ENCODE measurements at places on chromosomes 2 and 18.

- DNase-seq, result no peak
These were observed 24.4 kb downstream of the ADRA2B start for GRCh38 chr2:96091711-96092572.

GRCh38 chr2:217714287-217714751, 288.5 kb downstream of the TNS1 start:
- DNase-seq, result no peak

DNA sequence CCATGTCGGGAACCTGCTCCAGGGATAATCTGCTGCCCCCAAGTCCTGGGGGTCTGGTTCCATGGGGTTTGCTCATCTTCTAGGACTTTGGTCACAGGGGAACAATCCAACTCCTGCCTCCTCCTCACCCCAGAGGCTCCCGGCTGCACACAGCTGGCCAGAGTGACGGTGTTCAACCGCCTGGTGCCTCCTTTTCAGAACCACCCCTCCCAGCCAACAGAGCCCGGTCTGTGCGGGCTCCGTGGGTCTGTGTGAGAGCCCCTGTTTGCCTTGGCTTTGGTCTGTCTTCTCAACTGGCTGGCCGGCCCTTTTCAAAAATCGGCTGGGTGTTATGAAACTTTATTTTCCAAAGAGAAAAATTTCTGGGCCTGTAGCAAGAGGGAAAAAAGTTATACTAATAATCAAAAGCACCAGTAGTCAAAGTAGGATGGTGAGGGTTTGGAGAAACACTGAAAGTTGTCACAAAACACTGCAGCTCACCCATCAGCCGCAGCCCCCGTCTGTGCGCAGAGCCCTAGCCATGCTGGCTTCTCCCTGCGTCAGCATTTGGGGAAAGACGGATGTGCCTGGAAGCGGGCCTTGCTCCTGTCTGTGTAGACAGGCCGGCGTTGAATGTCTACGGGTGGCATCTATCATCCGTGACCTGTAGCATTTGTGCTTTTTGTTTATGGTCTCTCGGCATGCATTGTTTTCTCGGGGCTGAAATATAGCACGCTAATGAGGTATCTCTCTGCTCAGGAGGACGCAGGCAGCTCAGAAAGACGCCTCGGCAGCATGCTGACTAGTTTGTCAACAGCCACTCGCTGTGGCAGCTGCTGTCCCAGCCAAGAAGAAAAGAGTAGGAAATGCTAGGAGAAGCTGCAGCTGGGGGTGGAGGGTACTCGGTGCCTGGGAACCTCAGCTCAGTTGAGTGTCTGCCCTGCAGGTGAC, 138.6 kb downstream of the GLI2 start:
- DNase-seq, result no peak

DNA sequence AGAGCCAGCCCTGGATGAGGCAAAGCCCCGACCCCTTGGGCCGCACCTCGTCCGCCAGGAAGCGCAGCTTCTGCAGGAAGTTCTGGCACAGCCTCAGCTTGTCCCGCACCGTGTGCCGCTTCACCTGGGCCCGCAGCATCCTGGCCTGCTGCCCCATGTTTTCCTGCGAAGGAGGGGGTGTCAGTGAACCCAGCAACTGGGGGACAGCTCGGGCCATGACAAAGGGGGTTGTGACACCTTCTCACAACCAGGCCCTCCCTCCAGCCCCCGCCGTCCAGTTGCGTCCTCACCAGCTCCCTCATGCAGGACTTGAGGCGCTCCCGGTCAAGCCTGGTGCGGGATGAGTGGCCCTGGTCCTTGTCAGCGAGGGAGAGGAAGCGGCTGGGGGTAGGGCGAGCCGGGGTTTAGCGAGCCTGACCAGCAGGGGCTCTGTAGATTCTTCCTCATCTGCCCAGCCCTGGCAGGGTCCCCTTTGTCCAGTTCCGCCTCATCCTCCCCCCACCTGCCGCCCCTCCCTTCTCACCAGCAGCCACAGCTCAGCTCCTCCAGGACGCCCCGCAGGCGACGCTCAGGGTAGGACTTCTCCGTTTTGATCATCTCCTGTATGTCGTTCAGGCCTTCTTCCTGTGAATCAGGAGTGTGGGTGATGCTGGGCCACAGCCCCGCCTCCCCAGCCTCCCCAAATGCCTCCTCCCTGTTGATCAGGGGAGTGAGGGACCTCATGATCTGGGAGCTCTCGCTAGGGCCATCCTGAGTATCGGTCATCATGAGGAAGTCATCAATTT, 606 bp downstream of the OTOF start:
- no peak for DNase-seq

DNA sequence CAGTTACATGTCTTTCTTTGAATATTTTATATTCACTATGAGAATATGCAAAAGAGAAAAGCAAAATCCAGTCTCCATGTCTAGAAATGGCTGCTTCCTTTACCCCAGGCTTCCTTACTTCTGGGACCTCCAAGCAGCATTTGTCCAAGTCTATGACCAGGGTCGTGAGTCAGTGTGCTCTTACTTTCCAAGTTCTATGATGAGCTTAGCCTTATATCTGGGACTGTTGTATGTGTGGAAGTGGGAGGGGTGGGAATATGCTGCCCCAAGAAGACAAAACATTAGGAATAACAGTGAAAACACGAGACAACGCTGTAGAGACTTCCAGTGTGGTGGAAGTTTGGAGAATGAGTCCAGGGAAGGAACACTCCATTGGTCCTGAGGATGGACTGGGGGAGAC, 21.2 kb upstream of the CHRNA1 start:
- DNase-seq, result no peak

GRCh38 chr2:15811367-15811766, 129.0 kb upstream of the MYCN start:
- DNase-seq, result no peak

DNA sequence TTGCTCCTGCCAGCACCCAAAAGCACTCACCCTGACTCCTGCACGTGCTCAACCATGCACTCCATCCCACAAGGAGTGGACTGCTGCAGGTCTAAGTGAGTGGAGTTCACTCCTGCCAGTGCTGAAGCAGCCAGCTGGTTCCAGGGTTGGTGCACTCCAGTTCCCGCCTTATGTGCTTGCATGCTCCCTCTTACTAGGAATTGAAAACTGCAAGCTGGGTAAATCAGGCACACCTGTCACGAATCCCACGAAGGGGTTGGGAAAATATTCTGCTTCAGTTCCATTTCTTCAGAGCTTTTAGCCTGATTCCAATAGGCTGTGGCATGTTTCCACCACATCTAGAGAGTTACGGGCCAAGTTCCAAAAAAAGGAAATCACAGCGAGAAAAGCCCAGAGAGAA, 1365.5 kb upstream of the CHAC2 start:
- DNase-seq, result no peak

DNA sequence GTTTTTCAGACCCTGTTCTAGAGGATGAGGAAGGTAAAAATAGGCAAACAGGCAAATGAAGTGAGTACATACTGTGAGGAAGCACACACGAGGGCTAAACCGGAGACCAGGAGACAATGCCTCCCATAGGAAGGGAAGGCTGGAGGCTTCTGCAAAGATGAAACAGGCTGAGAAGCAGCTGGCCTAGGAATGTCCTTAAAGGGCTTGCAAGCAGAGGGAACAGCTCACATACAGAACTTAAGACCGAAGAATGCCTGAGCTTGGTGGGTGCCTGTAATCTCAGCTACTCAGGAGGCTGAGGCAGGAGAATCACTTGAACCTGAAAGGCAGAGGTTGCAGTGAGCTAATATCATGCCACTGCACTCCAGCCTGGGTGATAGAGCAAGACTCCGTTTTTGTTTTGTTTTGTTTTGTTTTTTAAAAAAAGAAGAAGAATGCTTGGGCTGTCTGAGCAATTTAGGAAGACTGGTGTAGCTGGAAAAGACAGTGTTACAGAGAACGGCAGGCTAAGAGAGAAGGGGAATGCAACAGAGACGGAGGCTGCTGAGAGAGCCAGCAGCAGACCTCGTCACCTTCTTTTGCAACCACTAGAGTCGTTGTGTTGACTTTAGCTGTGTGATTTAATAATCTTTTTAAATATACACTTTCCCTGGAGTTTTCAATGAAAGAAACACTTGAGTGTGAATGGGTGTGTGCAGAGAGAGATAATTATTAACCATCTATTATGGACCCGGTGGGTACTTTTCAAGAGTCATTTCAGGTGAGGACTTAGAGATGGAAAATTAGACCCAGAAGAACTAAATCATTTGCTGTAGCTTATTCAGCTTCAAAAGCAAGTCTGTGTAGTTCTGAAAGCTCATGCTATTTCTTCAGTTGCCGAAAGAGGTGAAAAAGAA, 232.8 kb downstream of the GALR1 start:
- no peak for DNase-seq

DNA sequence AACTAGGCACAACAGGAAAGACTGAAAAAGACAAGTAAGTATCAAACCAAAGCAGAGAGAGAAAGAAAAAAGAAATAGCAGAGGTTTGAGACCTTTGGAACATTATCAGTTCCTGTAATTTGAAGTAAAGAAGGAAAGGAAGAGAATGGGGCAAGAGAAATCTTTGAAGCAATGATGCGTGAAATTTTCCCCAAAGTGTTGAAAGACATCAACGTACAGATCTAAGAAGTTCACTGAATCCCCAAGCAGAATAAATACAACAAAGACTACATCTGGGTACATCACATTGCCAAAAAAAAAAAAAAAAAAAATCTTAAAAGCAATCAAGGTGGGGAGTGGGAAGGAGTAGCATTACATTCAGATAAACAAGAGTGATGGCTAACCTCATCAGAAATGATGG, 6.0 kb upstream of the SLC30A6 start:
- no peak for DNase-seq

GRCh38 chr18:46809145-46809544, 52.3 kb upstream of the ST8SIA5 start:
- no peak for DNase-seq

GRCh38 chr18:37529863-37530262, 35.7 kb downstream of the CELF4 start:
- no peak for DNase-seq

DNA sequence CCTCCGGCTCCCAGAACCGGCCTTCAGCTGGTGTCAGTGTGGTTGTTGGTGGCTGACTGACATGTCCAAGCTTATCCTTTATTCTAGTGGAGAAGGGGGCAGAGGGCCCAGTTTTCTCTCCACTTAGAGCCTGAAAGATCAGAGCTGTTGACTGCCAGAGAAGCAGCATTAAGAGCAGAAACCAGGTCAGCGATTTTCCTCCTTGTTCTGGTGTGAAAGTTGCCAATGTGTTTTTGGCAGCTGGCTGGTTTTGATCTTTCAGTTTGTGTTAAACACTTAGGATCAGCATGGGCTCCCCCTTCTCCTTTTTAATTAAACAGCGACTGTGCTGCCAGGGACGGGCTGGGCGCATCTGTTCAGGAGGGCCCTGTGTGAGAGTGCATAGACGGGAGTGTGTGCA, 100.9 kb downstream of the ASAP2 start:
- no peak for DNase-seq

DNA sequence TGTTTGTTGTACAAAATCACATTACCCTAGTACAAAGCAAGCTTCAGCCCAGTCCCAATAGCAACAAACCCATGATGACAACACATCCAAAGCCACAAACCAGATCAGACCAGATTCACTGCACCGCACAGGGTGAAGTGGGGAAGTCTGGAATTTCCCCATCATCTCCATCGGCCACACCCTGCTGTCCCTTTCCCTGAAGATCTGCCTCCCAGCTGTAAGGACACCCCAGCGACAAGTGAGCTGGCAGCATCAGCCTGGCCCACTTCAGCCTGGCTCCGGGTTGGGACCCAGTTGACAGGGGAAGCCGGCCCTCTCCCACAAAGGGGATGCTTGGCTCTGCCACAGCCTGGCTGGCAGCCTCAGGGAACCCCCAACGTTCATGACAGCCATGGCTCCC, 207.6 kb downstream of the MGAT5 start:
- DNase-seq, result peak; percentile 17

DNA sequence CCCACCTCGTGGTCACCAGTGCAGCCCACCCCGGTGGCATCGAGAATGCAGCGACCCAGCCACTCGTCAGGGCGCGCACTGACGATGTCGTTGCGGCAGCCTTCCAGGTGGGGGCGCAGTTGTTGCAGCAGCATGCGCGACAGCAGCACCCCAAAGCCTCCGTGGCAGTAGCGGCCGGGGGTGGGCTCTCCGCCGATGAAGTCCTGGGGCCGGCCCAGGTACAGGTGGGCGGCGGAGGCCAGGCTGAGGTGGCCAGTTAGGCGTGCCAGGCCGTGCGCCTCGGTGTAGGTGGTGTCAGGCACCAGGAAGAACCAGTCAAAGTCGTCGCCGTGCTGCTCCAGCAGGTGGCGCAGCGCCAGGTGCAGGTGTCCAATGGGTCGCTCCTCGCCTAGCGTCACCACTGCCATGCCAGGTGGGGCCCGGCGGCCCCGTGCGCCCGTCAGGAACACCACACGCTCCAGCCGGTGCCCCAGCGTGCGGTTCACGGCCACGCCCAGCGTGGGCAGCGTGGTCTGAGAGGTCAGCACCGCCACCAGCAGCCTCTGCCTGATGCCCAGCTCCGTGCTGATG, 1.9 kb downstream of the CHPF start:
- DNase-seq, result no peak

GRCh38 chr2:136361521-136361920, 243.6 kb upstream of the CXCR4 start:
- DNase-seq, result no peak

DNA sequence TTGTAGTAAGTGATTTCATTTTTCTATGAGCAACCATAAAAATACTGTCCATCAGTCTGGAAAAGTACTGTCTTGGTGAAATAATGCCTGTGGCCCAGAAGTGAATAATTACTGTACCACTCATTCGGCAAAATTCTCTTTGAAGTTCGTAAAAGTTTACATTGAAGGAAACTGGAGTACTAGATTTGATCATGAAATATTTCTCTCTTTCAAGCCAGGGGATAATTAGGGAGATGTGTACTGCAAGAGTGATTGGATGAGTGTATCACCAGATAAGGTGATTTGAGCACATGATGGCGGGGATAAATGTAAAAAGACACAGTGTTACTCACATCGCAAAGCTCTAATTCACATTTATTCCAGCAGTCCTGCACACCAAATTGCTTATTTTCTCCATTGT, 883.2 kb upstream of the PIK3C3 start:
- DNase-seq, result no peak

DNA sequence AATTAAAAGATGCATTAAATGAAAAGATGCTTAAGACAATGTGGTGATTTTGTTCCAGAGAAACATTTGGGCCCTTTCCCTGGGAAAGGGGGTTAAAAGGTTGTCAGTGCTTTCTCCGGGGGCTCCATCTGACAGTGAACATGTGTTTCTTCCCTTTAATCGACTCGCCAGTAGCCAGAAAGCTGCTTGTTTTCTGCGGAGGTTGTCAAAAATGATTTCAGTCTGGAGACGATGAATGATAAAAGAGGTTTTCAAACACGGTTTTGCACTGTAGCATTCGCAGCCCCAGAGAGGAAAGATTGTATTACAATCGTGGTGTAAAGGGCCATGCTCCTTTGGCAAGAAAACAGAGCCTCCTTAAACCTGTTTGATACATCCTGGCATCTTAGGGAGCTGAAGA, 111.5 kb upstream of the MEIS1 start:
- DNase-seq, result no peak

All from HFF-Myc (cell line).